ENCODE measurements at places on chromosomes 1 and 21.

DNA sequence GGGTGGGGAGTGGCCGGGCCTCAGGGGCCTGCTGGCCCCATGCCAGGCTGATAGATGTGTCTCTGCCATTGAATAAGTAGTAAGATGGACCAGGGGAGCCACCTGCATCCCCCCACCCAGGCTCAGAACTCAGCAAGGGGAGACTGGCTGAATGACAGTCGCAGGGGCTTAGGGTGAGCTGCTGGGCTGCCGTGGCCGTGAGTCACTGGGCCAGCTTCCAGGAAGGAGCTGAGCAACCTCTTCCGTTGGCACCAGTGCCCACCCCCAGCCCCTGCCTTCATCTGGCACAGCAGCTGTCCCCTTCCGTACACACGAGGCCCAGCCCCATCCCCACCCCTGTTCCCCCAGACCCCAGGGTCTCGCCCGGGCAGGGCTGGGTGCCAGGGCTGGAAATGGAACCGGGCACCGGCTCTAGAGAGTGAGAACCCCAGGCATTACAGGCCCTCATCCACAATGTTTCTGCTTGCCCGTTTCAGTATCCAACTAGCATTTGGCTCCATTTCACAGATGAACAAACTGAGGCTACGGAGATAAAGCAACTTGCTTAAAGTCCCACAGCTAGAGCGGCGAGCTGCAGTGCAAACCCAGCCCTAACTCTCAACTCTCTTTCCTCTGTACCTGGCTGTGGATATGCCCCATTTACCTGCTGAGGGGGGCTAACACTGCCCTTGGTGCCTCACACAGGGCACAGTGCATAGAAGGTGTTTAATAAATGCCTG, 10.2 kb downstream of the WNT4 start:
- peak; percentile 17 for DNase-seq

GRCh38 chr1:194268839-194269238, 1082.4 kb upstream of the B3GALT2 start:
- DNase-seq = no peak

GRCh38 chr1:67062412-67062811, 8.5 kb upstream of the SLC35D1 start:
- no peak for DNase-seq

- DNase-seq = no peak
Measured at GRCh38 chr21:15209224-15209623, 144.4 kb upstream of the NRIP1 start.

DNA sequence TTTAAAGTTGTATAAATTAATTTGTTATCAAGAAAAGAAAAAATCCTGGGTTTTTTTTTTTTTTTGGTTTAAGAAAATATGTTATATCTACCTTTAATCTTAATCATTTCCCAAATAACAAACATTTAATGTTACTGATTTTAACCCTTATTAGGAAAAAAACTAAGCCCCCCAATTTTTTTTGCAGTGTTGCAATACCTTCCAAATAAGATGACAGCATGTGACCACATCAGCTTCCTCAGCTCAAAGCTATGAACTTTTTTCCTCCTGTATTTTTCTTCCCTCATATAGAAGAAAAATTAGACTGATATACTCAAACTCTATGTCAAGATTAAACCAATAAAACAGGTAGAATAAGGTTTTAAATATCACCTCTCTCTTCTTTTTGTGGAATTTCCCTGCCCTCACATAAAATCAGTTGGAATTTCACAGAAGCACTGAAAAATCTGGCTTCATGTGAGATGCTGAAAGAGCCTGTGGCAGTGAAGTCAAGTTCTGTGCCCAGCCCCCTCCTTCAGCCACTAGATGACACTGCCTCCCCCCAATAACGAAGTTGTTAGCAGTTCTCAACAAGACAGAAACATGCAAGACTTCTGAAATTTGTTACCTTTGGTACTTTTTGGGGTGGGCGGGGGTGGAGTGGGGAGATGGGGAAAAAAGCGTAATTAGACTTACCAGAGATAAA, 9.6 kb upstream of the SMYD2 start:
- DNase-seq = no peak

DNA sequence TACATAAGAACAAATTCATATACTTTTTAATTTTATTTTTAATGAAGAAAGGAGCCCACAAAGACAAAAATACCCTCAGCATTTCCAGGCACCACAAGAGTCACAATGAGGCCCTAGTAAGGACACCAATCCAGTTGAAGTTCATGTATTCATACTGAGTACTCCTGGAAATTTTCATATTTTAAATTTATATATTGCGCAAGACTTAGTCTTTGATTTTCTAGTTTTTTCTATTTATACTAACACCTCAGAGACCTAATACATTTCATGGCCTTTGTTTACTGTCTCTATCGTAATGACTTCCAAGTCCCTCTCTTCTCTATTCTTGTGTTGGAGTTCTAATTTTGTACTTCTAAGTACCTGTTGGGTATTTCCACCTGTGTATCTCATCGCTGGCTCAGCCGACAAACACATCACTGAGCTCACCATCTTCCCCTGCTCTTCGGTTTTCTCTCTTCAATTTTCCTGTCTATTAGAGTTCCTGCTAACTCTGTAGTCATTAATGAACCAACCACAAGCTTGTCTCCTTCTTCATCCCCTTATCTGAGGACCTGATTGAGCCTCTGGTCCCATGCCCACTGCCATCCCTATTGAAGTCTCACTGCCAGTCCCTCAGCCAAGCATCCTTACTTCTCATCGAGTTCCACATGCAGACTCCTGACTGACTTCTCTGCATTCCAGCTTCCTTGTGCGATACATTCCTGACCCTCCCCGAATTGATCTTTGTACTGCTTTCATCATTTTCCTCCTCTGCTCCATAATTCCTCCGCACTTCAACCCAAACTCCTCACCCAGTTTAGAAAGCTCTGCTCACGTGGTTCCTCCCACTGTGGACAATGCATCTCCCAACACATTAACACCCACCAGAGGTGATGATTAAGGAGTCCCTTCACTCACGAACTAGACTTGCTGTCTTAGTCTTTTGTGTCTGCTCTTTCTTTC, 17.3 kb upstream of the IRF2BP2 start:
- DNase-seq = no peak

GRCh38 chr1:208269338-208269666, 25.1 kb upstream of the PLXNA2 start:
- no peak for DNase-seq

GRCh38 chr1:196355206-196355786, 252.9 kb downstream of the KCNT2 start:
- no peak for DNase-seq

GRCh38 chr1:244941121-244941520, 76.8 kb upstream of the HNRNPU start:
- DNase-seq = no peak

GRCh38 chr21:15508554-15508953, 221.2 kb upstream of the USP25 start:
- DNase-seq = no peak

GRCh38 chr1:217134857-217135568, 411.8 kb upstream of the ESRRG start:
- DNase-seq = no peak

DNA sequence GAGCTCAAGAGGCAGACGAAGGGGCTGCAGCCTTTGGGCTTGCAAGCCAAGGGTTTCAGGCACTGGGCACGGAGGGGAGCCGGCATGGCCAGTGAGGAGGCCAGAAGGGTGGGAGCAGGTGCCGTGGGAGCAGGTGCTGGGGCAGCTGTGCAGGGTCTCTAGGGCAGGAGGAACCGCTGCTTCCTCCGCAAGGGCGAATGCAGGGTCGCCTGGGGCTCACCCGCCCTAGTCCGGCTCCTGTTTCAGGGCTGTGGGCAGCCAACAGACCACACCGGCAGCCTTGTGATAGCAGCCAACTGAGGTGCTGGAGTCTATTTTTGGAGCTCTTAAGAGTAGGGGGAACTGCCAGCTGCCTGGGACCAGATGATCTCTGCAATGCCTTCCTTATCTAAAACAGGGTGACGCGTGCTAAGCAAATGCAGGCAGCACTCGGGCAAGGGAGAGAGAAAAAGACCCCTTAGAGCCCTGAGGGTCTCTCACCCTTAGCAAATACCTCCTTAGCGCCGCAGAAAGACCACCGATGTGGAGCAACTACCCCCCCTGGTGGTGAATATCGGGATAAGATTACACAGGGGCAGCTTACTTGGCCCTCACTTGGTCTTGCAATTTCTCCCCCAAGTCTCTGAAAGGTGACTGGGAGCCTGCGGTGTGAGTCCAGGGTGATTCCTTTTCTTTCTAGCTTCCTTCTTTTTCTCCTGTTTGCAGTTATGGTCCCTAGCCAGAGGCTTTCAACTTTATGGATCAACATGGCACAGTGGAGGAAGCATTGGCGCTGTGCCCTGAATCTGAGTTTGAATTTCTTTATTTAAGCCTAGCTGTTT, 20.7 kb upstream of the MAPKAPK2 start:
- no peak for DNase-seq

- no peak for DNase-seq
Measured at GRCh38 chr1:43564551-43565348, 34.1 kb downstream of the PTPRF start.

DNA sequence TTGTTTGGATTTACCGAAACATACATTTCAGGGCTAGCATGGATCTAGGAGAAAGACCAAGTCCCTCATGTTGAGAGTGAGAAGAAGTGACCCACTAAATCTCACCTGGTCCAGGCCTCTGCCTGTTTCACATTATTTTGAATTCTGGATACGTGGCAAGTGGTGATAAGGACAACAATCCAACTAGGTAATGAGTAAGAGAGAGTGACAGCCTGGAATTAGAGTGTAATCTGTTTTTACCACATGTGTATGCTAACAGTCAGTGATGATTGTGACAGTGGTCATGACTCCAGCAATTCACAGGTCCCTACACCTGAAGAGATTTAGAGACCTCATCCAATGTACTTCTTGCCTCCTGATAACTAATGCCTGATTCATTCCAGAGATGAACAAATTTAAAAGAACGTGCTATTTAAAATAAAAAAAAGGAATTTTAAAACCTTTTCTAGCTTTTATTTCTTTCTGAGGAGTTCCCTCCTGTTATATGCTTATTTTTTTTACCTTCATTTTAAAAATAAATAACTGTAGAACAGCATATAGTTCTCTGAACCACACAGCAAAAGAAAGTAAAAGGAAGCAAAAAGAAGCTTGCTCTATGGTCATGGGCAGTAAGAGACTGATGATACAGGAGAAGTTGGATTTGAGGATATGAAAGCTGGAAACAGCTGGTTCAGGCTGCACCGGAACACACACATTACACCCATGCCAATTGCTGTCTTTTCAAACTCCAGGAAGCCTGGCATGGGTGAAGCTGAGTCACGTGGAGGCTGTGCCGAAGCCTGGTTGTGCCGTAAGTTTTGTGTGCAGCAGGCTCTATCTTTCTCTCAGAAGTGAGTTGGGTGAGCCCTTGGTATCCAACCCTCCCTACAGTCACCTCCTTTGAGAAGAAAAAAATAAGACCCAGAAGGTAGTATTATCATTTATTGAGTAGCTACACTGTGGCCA, 14.7 kb downstream of the C1orf116 start:
- no peak for DNase-seq

DNA sequence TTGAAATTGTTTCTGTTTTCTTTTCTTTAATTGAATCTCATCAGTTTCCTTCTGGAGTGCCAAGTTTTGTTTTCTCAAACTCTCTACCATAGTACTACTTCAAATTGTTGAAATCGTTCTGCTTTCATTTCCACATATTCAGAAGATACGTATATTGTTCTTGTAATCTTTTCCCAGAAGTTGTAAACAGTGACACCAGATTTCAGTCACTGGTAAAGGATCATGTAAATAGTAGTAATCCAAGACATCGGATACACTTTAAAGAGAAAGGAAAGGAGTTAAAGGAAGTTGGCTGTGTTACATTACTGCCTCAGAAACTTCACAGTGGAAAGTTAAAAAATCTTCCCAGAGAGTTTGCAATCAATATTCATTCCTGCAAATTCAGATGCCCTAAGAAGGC, 67.5 kb downstream of the RGL1 start:
- no peak for DNase-seq

DNA sequence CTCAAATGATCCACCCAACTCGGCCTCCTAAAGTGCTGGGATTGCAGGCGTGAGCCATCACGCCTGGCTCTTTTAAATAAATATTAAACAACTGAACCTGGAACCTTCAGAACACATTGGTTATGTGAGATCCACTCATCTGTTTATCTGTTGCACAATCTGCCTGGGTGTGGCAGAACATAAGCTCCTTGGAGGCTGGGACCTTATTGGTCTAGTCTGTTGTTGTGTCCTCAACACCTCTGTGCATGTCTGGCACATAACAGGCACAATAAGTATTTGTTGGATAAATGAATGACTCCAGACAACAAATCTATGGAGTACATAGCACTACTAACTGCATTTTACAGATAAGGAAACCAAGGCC, 4.1 kb upstream of the NBL1 start:
- DNase-seq = no peak

DNA sequence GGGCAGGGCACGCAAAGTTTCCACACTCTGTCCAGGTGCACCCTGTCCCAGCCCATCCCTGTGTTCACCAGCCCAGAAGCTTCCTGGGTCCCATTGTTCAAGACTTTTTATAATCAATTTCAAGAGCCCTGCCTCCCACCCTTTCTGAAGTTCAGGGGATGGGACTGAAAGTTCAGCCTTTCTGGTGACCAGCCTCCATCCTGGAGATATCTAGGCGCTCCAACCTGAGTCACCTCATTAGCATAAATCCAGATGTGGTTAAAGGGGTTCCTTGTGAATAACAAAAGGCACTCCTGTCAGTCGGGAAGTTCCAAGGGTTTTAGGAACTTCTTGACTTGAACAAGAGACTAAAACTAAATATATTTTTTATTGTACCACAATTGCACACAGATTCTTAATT, 48.4 kb upstream of the RAP1A start:
- no peak for DNase-seq

DNA sequence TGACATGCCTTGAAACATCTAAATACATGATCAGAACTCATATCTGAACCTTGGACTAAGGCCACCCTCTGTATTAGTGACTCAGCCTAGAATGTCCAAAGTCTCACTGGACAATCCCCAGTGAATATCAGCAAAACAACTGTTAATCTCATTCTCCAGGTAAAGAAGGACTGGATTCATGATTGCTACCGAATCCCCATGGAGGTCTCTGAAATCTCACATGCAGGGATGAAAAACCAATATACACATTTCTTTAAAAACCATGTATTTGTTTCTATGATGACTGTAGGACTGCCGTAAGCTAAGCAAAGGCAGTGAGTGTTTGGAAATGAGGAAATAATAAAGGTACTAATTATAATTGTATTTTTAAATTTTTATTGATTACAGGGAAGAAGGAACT, at the start of gene OR2L3:
Gene OR2L3, plus strand, starts transcription at position 301 of the 400 bp plus-strand sequence. CDS start 13,846 bp downstream, outside the sequence.
- no peak for DNase-seq

GRCh38 chr1:34867415-34867814, 7.9 kb upstream of the SMIM12 start:
- DNase-seq = no peak

DNA sequence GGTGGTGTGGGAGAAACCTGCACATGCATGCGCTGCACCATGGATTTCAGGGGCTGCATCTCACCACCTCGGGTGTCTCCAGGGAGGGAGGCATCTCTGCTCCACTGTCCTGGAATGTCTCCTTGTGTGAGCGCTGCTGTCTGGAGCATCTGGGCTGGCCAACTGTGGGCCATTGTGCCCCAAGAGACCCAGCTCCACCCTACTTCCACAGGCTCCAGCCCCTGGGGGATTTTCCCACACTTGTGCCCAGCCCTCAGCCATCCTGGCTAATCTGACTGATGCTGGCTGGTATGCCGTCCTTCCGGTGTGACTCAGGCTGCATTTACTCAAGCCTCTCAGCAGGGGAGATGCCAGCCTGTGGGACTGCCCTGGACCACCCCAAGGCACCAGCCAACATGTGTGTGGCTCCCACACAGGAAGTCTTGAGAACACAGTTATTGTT, 62.0 kb downstream of the TRIM11 start:
- no peak for DNase-seq

- peak; percentile 10 for DNase-seq
Measured at GRCh38 chr1:226061841-226062557, 517 bp upstream of the H3-3A start.

Measured in GM04503 (cell line).